Activated CD4-positive, alpha-beta T cell treated with anti-CD3 and anti-CD28 coated beads for 1 hour (primary cell): ENCODE measurements at places on chromosomes 5 and 9.

GRCh38 chr5:67897431-67897830 is 318.1 kb upstream of the PIK3R1 start:
- DNase-seq, result no peak

DNA sequence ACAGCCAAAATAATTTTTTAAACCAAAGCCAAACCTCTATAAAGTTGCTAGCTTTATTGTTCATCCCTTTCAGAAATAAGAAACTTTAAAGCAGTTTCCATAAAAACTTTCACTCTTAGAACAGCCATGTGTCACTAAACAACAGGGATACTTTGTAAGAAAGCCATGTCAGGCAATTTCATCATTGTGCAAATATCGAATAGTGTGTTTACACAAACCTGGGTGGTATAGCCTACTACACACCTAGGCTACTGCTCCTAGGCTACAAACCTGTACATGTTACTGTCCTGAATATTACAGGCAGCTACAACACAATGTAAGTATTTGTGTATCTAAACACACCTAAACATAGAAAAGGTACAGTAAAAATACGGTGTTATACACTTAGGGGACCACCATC is 59.9 kb downstream of the TLE1 start:
- DNase-seq, result no peak

DNA sequence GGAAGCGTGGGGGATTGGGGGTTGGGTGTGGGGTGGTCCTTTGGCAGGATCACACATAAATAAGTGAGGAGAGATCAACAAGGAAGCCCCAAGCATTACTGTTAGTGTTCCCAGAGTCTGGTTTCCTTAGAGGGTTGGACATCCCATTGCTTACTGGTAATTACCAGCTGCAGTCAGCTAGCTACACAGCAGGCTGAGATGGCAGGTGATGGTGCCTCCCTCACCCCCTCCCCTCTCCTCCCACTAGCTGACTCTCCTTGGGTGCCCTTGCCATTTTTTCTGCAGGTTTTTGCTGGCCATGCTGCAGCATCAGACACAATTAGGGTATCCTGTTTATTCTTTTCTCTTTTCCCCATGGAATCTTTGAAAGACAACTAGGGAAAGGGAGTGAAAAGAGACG is 107.5 kb upstream of the TLR4 start:
- DNase-seq, result no peak

GRCh38 chr5:15499528-15500324 is at the start of gene FBXL7:
FBXL7 (plus strand) TSS chr5:15500180.
- DNase-seq, result no peak

- DNase-seq, result no peak
Measured at GRCh38 chr9:70553707-70554673, 139.5 kb upstream of the KLF9 start.

- no peak for DNase-seq
Measured at GRCh38 chr9:93968451-93969327, 13.5 kb upstream of the BARX1 start.

- DNase-seq, result no peak
Measured at GRCh38 chr9:2109069-2109650, 94.0 kb downstream of the SMARCA2 start.

DNA sequence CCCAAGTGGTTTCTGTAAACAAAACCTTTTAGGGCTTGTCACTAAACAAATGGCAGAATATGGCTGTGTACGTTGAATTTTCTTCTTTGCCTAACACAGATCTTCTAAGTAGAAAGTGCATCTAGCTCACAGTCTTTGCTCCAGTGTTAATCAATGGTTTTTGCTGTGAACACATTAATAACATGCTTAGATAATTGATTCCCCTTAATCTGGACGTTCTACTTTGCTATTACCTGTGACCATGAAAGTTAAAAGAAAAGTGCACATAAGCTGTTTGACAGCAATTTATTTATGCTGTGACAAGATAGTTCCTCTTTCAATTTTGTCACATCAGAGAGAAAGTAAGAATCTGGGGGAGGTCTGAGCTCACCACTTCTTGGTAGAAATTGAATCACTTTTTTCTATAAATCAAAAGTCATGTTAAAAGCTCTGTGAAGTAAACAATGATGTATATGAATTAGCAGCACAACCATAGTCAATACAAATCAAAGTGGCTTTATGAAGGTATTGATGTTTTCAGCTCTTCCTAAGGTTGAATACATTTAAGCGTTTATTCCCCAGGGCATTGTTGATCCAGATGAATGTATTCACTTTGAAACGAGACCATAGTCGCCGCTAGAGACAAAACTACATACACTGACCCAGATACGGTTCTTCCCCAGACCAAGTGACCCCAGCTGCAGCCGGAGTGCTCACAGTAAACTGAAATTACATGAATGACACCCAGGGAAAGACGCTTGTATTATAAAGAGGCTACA is 174.6 kb upstream of the ZNF608 start:
- no peak for DNase-seq

DNA sequence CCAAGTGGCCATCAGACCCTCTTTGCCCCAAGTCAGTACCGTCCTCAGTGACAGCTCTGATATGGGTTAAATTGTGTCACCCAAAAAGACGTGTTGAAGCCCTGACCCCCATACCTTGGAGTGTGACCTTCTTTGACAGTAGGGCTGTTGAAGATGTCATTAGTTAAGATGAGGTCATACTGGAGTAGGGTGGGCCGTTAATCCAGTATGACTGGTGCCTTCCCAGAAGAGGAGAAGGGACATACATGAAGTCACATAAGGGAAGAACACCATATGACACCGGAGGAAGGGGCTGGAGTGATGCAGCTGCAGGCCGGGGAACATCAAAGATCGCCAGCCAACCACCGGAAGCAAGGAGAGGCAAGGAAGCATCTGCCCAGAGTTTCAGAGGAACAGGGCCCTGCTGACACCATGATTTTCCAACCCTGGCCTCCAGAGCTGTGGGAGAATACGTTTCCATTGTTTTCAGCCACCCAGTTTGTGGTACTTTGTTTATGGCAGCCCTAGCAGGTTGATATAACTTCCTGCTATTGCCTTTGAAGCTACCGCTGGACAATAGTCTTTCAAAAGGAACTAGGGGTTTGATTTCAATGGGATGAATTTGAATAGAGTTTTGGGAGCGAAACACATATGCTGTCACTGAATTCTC is 36.4 kb upstream of the CPEB4 start:
- no peak for DNase-seq

DNA sequence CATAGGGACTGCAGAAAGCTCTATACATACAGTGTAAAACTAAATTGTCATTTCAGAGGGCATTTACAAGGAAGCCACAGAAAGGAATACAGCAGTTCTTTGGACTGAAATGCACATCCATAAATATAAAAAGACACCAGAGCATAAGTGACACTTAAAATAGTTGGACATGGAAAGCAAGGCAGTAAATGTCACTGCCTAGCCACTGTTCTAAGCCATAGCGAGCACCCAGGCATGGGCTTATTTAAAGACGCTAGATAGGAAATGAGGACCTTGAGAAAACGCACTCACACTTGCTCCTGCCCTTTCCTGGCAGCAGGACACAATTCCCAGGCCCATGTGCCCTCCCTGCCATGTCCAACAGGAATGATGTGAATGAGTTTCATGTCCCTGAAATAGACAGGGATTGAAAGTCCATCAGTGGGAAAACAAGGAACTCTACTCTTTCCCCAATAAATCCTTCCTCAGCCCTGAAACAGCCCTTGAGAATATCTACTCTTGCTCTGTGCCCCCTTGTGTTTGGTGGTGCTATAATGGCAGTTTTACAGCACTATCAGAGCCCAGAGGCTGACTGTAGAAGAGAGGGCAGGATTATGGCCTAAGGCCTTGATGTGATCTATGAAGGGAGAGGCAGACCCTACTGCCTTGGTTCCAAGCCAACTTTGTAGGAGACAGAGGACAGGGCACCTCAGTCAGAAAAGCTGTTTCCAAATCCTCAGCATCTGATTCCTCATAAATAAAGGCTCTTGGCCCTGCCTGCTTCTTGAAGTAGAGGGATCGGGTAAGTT is 182.9 kb downstream of the SAXO1 start:
- DNase-seq, result no peak

GRCh38 chr9:16303506-16303905 is 567.0 kb downstream of the BNC2 start:
- no peak for DNase-seq

DNA sequence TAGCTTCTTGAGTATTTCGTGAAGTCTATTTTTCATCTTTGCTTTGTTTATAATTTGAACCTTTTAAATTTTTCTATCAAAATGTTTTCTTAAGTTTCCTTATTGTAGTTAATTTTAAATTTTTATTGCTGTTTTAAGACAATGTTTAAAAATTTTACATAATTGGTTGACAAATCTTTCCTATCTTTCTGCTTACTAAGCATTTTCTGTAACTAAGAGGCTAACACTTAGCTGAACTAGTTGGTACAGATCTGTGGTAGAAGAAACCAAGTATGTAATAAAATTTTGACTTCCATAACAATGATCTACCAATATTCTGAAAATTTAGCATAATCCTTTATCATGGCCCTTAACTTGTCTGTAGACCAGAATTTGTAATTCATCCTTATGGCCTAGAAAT is 32.3 kb upstream of the TNPO1 start:
- no peak for DNase-seq

GRCh38 chr9:114746591-114747346 is 59.1 kb downstream of the TNFSF15 start:
- no peak for DNase-seq

- no peak for DNase-seq
Measured at GRCh38 chr9:36870960-36871359, 163.1 kb downstream of the PAX5 start.

DNA sequence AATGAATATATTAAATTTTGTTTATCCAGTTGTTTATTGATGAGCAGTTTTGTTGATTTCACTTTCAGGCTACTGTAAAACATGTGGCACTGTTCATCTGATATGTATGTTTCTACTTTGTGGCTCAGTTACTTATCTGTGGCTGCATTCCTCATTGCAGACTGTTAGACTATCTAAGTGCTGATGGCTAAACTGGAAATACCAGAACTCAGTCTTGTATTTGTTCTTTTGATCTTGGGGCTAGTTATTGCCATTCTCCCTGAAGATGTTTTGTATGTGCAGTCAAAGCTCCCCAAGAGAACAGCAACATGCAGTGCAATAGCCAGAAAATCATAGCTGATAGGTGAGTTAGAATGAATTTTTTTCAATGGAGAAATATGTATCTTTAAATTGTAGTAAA is 162.2 kb downstream of the GADD45G start:
- DNase-seq, result no peak

GRCh38 chr9:134765785-134766184 is 114.8 kb upstream of the FCN2 start:
- DNase-seq, result no peak

DNA sequence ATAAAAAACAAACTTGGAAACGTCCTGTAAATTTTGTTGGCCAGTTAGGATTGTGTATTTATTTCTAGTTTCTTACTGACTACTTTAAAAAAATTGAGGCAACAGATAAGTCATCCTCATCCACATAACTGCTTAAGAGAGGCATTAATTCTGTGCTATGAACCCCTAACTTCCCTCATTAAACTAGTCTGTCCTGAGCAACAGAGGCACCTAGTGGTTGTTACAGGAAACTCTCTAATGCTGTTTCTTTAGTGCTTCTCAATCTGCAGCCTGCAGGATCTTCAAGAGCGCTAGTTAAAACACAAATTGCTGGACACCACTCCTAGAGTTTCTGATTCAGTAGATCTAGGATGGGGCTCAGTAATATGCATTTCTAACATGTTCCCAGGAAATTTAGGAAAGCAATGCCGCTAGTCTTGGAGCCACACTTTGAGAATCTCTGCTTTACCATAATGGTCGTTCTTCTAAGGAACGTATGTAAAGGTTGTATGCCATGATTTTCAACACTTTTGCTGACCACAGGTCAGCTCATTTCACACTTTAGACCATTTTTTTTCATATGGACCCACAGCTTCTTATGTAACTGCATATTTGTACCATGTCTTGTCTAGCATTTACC is 410.1 kb upstream of the SMARCA2 start:
- DNase-seq, result no peak

DNA sequence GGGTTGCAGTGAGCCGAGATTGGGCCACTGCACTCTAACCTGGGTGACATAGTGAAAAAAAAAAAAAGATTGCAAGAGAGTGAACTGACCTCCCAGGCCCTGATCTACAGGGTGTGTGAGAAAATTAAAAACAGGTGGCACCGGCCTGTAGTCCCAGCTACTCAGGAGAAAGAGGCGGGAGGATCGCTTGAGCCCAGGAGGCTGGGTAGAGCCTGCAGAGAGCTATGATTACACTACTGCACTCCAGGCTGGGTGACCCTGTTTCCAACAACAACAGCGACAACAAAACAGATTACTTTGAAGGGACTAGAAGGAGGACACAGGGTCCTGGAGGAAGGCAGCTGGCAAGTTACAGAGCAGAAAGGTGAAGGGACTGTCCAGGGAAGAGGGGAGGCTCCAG is 42.2 kb upstream of the FABP6 start:
- no peak for DNase-seq

DNA sequence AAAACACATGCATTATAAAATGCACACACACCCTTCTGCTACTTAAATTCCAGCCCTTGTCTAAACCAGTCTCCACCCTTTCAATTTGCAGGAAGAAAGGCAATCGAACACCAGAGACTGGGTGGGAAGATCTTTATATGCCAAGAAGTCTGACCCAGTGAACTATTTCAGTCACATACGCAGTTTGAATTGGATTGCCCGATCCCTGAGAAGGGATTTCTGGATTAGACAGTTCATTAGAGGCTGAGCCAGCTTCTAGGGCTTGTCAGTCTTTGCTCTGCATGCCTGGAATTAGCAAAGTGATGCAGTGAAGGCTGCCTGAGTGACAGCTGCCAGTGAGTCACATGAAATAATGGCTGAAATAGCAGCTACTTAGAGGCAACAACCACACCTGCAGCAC is 159.9 kb downstream of the PPP2R2B start:
- no peak for DNase-seq

DNA sequence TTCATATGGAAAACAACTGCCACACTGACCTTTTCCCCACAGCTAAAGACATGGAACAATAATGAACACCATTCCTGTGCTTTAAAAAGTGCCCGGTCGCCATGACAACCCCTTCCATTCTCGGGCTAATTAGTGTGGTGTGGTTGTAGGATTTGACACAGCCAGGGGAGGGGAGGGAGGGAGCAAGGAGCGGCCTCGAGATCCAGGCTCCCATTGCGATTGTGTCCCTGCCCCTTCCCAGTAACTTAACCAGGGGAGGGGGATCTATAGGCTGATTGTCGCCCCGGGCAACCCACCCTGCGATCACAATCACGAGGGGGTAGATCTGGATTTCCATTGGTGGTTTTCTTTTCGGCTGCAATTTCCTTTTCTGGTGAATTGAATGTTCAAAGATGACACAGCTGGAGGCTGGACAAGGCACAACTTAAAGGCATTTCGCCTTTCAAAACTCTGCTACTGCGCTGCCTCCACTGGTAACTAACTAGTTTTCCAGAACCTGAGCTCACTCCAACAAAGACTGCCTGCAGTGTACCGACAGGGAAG is 96.7 kb upstream of the RETREG1 start:
- DNase-seq, result no peak

DNA sequence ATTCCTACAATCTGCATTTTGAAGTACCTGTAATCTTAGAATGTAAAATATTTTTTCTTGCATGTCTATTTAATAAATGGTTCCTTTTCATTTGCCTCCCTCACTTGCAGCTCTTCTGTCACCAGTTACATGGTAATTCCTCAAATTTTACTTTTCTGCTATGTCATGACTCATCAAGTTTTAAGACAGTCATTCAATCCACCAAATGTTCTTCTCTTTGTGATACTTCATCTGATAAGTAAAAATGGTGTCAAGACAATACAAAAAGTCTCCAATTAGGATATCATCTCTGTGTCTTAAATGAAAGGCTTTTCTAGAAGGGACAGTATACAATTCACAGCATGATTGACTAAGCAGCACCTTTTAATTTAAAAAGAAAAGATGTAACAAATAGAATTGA is 104.9 kb upstream of the FTMT start:
- DNase-seq, result no peak
